HuH-7 (cell line): ENCODE measurements at places on chromosomes 12 and 14.

- no peak for DNase-seq
Measured at GRCh38 chr14:28577711-28578131, 188.9 kb upstream of the FOXG1 start.

- DNase-seq = no peak
Measured at GRCh38 chr14:71190770-71191374, 283.6 kb downstream of the PCNX1 start.

- no peak for DNase-seq
Measured at GRCh38 chr12:85856966-85857365, 17.1 kb upstream of the NTS start.

- DNase-seq = no peak
Measured at GRCh38 chr12:82694970-82695369, 8.3 kb downstream of the TMTC2 start.

- DNase-seq = no peak
Measured at GRCh38 chr12:25017336-25017735, 68.4 kb upstream of the BCAT1 start.

DNA sequence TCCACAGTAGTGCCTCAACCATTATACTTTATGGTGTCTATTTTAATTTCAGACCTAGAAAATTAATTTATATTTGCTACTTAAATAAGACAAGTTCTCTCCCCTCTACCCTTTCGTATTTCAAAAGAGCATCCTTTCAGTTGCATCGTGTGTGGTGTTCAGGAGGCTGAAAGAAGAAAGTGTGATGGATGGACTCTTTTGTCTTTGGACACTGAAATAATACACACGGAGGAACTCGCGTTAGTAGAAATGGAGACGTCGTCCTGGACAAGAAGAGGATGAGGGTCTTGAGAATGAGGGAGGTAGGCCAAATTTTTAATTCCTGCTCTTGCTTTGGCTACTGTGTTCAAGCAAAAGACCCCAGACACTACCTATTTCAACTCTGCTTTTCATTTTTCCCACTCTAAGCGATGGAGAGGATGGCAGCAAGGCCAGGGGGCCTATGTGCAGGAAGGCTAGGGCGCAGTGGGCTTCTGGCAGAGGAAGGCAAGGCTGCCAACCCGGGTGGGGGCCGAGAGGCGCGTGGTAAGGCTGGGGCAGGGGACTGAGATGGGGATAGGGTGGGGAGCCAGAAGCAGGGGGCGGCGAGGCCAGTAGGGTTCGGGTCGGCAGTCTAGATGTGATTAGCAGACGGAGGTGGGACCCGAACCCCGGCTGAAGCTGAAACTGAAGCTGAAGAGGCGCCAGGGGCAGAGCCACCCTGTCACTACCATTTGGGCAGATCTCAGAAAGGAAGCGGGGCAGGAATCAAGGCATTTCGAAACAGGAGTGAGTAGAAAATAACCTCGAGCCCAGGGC lies 722 bp downstream of the TMED8 start:
- peak; percentile 32 for DNase-seq

- DNase-seq = no peak
Measured at GRCh38 chr14:106507354-106507753, 981.0 kb downstream of the TMEM121 start.

- no peak for DNase-seq
Measured at GRCh38 chr12:102299731-102300130, 102.1 kb upstream of the PMCH start.
